ENCODE measurements at places on chromosomes 2 and 18.

- no peak for DNase-seq
These were observed 551.8 kb upstream of the SOX11 start for GRCh38 chr2:5140347-5140746.

DNA sequence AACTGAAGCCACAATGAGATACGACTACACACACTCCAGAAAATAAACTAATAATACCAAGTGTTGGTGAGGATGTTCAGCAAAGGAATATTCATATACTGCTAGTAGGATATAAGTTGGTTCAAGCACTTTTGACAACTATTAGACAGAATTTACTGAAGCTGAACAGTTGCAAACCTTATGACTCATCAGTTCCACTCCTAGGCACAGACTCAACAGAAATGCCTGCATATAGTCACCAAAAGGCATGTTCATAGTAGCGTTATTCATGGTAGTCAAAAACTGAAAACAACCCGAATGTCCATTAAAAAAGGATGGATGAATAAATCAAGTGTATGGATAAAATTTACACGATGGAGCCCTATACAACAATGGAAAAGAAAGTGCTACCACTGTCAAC is 232.0 kb downstream of the ANAPC1 start:
- no peak for DNase-seq

- DNase-seq: no peak
These were observed 191.0 kb downstream of the GRB14 start for GRCh38 chr2:164430166-164430783.

- no peak for DNase-seq
These were observed 295.7 kb downstream of the LRP1B start for GRCh38 chr2:141835103-141835502.

- no peak for DNase-seq
These were observed 31.5 kb downstream of the TRABD2A start for GRCh38 chr2:84849271-84849952.

- DNase-seq: no peak
These were observed 18.2 kb downstream of the MAPRE2 start for GRCh38 chr18:35059280-35059927.

DNA sequence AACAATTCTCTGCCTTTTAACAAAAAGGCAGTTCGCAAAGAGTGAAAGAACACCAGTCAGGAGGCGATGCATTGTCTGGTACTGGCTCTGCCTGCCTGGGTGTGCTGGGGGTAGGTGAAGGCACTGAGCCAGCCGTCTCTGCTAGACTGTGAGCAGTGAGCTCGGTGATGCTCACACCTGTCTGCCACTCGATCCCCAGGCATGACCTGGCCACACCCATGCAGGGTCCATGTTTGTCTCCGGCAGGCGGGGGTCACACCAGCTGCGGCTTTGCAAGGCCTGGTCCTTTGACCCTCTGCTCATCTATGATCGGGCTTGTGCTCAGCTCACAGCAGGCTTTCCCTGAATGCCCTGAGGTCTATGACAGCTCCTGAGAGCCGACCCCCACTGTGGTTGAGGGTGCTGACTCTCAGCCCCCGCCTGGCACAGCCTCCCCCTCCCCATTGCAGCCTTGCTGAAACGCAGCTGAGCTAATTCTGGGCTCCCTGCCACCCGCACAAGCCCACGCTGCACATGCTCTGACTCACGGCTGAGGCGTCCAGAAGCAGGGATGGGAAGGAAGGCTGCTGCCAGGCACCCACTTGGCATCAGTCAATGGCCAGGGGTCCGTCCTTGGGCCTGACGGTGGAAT is 23.7 kb downstream of the CRACDL start:
- peak; percentile 72 for DNase-seq

GRCh38 chr2:30984148-30984547 is 154.1 kb downstream of the GALNT14 start:
- DNase-seq: no peak

DNA sequence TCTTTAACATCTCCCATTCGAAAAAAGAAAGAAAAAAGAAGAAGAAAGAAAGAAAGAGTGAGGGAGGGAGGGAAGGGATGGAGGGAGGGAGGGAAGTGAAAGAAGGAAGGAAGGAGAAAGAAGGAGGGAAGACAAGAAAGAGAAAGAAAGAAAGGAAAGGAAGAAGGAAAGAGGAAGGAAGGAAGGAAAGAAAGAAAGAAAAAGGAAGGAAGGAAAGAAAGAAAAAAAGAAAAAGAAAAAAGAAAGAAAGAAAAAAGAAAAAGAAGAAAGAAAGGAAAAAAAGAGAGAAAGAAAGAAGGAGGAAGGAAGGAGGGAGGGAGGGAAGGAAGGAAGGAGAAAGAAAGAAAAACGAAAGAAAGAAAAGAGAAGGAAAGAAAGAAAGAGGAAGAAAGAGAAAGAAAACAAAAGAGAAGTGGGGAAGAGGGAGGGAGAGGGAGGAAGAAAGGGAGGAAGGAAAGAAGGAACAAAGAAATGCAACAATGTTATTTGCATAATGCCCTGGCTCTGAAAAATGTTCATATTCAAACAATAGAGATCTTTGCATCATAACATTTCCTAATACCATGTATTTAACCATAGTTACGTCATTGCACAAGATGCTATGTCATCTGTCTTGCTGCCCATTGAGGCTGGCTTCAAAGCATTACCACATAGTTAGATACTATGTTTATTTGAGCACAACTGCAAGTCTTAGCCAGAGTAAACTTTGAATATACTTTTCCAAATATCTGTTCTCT is 550.6 kb downstream of the DSC3 start:
- DNase-seq: no peak

DNA sequence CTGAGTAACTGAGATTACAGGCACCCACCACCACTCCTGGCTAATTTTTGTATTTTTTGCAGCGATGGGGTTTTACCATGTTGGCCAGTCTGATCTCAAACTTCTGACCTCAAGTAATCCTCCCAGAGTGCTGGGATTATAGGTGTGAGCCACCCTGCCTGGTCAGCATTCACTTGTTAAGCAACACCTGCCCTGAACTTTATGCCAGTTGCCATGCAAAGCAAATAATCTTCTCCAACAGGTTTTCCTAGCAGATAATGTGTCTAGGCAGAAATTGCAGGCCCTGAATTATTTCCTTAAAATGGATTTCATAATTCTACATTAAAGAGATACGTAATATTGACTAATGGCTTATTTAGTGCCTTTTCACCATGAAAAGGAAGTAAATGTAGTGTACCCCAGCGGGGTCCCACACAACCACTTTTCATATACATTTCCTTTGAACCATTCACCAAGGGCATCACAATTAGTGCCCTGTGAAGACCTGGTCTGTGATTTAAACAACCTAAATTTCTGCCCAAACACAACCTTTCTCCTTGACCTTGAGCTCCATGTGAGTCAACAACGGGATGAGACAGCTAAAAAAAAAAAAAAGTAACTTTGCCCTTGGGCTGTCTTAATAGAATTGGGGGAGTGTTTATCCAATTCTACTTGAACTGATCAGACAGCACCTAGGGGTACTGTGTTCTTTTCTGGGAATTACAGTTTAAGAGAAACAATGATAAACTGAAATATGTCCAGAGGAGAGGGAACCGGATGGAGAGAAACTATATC is 41.6 kb downstream of the EEF1B2 start:
- DNase-seq: no peak

DNA sequence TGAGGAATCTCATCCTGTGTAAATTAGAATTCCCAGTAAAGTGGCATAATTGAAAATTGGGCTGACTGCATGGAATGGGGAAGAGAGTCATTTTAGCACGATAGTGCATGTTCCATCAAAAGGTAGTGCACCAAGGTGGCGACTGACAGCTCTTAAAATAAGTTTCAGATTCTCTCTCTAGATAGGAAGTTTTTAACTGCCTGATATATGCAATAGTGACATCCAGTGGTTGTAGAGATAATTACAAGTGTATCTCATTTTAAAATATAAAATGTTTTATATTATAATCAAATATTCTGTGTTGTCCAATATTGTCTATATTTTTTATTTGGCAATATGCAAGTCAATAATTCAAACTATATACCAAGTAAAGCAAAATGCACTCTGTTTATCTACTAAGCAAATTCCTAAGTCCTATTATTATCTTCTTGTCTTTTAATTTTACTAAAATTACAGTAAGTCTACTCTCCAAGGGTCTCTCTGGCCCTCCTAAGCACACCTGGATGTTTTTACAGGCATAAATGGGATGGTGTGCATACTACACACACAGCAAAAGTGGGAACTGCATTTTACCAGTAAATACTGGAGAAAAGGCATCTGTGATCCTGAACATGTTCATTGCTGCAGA is 397.7 kb upstream of the HNRNPA3 start:
- DNase-seq: no peak

GRCh38 chr18:48983793-48984437 is 33.1 kb upstream of the SMAD7 start:
- peak; percentile 74 for DNase-seq

DNA sequence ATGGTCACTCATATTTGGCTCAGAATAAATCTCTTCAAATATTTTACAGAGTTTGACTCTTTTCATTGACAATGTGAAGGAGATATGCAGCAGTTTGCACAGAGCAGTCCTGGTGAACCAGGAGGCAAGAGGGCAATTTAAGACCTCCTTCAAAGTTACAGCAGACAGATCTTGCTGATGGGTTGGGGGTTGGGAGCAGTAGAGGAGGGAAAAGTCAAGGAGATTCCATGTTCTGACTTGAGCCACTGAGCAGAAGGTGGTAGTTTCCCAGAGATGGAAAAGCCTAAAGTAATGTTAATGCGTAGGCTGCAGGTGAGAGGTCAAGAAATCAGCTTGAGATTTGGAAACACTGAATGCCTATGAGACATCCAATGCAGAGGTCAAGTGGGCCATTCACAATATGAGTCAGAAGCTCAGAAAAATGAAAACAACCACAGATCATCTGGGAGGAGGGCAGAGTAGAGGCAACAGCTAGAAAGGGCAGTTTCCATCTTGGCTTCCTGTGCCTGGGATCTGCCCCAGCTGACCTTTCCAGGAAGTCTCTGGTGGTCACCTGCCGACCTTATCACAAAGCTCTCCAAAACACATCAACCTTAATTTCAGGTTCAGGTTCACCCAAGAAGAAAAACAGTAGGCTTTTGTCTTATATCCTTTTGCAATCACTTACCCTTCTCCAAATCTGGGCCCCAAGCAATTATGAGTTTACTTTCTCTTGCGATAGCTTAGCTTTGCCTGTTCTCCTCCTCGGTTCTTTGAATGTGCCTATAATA is 197.5 kb upstream of the ARL4C start:
- DNase-seq: no peak

DNA sequence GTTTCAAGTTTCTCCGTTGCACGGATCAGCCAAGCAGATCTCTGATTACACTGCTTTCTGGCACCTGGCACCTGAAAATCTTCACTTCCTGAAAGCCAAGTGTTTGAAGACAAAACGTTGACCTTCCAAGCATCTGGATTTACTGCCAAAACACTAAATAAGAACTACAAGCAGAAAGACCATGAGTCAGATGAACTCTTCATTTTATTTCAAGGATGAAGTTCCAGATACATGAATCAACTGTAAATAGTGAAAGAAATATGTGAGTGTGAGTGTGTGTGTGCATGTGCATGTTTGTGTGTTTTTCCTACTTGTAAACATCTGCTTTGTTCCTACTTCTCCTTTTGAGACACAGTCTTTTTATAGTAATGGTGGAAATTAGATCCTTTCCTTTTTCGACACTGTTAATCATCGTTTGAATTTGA is 60.0 kb upstream of the DTNA start:
- DNase-seq: no peak

- no peak for DNase-seq
These were observed 45.1 kb upstream of the LRP1B start for GRCh38 chr2:142175813-142176338.

DNA sequence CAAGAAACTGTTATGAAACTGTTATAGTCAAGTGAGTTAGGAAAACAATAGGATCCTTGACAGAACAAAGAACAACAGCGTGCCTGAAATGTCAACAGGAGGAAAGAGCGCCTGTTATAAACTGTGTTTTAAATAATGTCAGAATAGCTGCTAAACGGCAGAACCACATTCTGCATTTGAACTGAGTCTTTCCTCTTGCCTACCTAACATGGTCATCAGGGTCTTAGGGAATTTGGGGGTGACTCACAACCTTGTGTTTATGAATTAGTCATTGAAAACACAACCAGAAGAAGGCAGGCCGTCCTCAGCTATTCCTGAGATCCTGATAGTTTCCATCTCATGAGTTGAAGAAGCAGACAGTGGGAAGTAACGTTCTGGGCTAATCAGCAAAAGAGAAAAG is 222.0 kb upstream of the FN1 start:
- DNase-seq: no peak

DNA sequence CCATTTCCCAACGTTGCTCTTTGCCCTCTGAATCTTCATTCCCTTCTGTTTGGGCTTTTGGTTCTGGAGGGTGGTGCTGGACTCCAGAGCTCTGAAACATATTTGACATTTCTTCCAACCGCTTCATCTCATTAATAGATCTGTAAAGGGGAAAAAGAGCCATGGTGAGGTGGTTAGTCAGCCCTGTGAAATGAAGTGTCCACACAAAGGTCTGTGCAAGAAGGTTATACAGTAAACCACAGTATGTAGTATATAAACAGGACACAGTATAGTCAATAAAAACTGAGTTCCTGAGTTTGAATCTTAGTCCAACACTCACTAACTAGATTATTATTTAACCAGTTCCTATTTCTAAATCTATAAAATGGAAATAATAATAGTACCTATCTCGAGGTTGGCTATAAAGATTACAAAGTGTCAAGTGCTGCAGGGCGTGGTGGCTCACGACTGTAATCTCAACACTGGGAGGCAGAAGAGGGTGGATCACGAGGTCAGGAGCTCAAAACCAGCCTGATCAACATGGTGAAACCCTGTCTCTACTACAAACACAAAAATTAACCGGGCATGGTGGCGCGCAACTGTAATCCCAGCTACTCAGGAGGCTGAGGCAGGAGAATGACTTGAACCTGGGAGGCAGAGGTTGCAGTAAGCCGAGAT is 13.1 kb downstream of the STARD7 start:
- no peak for DNase-seq
